ENCODE measurements at places on chromosomes 5 and 9. TPM values are rescaled to one million over a fixed set of nuclear protein-coding genes. Genes with fewer than 3 reads are reported as not detected.

SOHLH1 gene
- total RNA-seq: not detected

SLC6A3 gene
- total RNA-seq: 0.16 TPM

IFNB1 gene
- total RNA-seq: not detected

TXNDC8 gene
- not detected for total RNA-seq

PCDHB11 gene
- 3.6 TPM for total RNA-seq

C7 gene
- total RNA-seq: not detected

- DNase-seq: no peak
Observed at GRCh38 chr9:2362150-2362549, 259.4 kb upstream of the VLDLR start.

GRCh38 chr9:128103589-128103962, 24.0 kb downstream of the PTGES2 start:
- no peak for DNase-seq

DNA sequence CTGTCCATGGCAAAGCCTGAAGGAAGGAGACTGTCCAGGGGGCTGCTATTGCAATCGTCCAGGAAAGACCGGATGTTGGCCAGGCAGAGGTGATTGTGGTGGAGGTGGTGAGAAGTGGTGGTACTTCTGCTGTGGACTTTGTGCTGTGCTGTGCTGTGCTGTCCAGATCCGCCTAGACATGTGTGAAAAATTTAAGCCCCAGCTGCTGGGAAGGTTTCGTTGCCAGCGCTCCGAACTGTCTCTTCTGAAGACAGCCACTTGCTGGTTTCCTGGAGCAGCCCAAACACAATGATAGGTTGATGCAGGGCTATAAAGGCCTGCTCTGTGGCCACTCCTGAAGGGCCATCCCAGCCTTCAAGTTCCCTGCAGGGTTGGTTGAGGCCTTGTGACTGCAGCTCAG, 223.0 kb upstream of the MPDZ start:
- DNase-seq: no peak

DNA sequence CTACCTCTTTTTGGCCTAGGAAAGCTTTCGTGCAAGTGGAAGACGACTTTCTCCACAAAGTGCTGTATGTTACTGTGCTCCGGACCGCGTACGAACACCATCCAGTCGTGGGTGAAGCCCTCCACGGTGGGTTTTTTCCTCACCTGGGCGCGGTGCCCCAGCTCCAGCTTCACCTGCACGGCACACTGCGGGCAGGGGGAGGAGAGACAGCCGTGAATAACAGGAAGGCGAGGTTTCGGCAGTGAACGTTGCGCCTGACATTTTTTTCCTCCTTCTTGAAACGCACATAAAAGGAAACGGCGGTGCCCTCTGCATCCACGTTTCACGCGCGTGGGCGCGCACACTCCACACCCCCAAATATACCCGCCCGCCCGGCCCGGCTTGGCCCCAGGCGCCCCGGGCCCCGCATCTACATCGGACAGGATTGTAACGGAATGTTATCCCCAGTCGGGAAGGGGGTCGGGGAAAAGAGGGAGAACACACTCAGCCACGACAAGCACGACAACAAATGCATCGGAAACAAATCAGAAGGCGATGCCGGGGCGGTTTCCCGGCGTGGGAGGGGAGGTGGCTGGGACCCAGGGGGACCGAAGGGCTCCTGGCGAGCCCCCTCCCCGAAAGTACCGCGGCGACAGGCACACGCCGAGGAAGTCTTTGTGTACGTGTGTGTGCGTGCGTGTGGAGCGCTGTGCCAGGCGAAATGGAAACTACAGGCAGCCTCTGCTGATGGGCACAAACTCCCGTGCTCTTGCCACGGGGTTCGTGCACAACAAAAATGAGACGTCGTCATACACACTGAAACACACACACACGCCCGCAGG, 1.4 kb downstream of the MLLT3 start:
- peak; percentile 13 for DNase-seq

GRCh38 chr5:61800450-61800849, 468.4 kb downstream of the ZSWIM6 start:
- DNase-seq: no peak

GRCh38 chr5:146081556-146081955, 23.8 kb downstream of the PLAC8L1 start:
- DNase-seq: no peak

DNA sequence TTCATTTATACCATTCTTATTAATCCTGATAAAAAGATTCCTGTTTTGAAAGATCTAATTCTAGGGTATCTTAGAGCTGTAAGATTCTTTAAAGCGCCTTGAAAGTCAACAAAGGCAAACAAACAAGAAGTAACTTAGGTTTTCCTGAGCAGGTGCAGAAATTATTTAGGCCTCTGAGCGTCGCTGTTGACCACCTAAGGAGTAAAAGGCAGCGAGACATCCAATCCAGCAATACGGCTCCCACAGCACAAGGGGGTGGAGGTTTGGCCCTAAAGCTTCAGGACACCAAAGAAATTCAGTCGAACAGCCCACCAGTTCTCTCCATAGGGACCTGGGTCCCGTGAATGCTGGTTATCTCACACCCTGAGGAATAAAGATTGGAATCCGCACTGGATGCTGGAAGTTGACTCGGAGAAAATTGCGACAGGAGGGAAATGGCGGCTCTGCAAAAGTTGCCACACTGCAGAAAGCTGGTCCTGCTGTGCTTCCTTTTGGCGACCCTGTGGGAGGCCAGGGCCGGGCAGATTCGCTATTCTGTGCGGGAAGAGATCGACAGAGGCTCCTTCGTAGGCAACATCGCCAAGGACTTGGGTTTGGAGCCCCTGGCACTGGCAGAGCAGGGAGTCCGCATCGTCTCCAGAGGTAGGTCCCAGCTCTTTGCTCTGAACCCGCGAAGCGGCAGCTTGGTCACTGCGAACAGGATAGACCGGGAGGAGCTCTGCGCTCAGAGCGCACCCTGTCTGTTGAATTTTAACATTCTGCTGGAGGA, at the start of gene PCDHGA2:
Gene PCDHGA2 (plus strand): TSS at position 223 of the 769 bp plus-strand sequence.
- no peak for DNase-seq

- no peak for DNase-seq
Observed at GRCh38 chr9:592225-592624, 249.3 kb upstream of the DMRT1 start.

DNA sequence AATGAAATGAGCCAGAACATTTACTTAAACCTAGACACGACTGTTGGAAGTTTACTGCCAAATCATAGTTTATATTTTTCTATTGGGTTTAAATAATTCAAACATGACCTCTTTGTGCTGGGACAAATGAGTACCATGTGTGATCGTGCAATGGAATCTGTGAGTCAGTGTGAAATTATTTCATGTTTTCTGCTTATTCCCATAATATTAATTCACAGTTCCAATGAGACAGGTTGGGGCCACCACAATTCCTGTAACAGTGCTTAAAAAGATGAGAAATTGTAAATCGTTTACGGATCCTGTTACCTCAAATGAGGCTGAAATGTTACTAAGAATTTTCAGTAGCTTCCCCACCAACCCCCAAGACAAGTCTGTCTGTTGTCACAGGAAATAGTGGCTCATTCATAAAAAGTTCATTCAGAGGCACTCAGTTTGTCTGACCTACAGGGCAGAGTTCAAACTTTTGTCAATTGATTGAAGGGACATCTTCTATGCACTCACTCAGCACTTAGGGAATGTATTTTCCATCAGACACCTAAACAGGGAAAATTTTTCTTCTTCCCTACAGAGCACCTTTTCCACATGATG, 563.9 kb upstream of the ADAMTS16 start:
- DNase-seq: no peak

- no peak for DNase-seq
Observed at GRCh38 chr5:37721447-37721871, 118.4 kb downstream of the GDNF start.

DNA sequence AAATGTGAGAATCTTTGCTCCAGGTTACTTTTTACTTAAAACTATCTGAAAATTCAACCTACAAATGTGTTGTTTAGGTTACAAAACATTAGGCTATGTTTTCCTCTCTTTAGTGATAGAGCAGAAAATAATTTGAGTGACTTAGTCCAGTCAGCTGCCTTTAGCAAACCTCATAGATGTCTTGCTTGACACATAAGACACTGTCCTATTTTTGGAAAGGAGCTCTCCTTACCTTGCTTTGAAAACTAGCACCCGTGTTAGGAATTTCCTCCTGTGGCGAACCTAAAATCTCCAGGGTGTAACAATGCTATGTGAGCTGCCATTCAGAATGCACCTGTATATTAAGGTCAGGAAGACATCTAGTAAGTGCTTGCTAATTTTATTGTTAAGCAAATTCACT, 221.2 kb upstream of the CD180 start:
- DNase-seq: no peak

- DNase-seq: no peak
Observed at GRCh38 chr9:128250839-128251731, 24.7 kb downstream of the GOLGA2 start.

DNA sequence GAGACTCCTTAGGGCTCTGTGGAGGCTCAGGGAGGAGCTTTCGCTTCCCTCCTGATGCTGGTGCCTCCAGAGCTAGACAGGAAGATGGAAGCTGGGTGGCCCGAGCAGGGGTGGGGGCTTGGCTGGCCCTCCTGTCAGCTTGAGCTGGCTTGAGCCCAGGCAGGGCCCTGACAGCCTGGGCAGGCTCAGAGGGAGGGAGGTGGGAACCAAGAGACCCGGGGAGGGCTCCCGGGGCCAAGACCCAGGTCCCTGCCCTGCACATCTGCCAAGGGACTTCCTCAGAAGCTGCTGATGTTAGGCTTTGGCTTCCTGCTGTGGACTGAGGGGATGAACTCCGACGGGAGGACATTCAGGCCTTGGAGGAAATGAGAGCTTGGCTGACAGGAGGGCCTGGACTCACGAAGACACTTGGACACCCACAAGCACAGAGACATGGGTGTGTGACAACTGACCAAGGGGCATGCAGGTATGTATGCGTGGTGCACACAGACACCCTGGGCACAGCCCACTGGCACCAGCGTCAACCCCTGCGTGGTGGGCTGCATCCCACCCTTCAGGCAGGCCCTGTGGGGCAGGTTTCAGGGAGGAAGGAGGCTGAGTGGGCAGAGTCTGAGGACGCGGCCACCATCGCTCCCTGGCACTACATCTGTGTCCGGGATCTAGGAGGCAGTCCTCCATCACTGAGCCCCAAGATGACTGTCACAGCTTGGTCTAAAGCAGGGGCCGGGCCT, 1.7 kb upstream of the LTC4S start:
- DNase-seq: no peak

DNA sequence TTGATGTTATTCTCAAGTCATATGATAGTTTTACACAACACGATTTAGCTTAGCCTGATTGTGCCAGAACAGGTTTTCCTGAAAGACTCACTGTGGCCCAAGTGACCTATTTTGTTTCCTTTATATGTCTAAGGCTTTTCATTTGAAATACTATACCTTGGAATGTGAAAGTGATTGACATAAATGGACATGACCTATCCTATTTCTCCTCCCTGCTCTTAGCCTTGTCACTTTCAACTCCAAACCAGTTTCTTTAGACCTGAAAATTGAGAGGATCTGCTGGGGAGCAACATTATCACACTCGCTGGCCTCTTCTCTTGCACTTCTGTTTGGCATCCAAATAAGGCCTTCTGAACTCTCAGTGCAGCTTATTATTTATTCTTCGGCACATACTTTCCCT, 496.8 kb downstream of the MAT2B start:
- no peak for DNase-seq

DNA sequence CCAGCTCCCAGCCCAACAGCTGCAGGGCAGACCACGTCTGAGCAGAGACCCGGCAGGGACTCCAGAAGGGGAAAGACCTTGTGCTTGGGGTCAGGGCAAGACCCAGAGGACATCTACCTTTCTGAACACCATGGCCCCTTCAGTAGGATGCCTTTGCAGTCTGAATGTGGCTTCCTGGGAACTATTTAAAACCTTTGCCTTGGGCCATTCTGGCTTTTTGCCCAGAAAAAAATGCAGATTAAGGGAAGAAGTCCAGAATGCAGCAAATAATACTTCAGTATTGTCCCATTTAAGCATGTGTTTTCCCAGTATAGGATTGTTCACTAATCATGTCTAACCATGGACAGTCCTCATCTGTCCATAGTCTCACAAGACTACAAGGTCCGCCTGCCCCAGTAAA, 67.5 kb upstream of the ERCC6L2 start:
- no peak for DNase-seq

GRCh38 chr5:42806701-42807262, 4.9 kb downstream of the SELENOP start:
- no peak for DNase-seq

DNA sequence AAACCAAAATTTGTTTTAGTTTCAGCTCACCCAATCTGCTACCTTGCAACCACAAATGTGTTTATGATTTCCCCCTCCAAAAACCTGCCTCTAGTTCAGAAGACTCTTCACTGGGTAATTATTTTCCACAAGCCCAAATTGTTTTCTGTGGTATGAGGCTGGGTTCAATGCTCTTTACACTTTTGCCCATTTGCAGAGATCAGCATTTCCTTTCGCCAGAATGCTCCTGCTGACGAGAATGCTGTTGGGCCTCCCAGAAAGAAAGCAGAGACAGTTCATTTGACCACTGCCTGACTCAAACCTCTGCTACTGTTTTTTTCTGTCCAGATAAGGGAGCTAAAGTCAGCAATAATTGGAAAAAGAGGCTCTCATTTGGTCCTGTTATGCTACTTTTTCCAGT, 427.3 kb downstream of the PDE4D start:
- no peak for DNase-seq

- DNase-seq: no peak
Observed at GRCh38 chr5:16889203-16889971, 46.7 kb downstream of the MYO10 start.

DNA sequence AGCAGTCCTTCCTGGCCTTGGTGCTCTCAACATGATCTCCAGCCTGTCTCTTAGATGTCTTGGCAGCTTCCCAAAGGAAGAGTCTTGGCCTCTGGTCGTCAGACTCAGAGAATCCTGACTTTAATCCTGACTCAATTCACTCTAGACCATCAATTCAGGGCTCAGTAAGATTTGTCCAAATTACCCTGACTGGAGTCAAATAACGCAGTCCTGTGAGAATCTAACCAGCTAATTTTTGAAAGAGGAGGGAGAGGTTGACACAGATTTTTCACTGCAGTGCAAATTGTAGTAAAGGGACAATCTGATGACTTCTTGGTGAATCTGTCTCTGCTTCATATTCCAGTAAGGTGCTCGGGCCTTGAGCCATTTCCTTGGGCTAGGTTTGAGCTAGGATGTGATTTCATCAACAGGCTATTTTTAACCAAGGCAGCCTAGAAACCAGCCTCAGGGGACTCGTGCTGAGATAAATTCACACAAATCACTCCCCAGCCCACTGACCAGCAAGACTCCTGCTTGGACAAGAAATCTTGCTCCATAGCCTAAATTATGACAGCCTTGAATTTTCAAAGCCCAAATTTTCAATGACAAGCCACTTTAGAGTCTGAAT, 257.4 kb downstream of the ENC1 start:
- DNase-seq: no peak

- DNase-seq: no peak
Observed at GRCh38 chr9:117704597-117704996, 394 bp downstream of the TLR4 start.

DNA sequence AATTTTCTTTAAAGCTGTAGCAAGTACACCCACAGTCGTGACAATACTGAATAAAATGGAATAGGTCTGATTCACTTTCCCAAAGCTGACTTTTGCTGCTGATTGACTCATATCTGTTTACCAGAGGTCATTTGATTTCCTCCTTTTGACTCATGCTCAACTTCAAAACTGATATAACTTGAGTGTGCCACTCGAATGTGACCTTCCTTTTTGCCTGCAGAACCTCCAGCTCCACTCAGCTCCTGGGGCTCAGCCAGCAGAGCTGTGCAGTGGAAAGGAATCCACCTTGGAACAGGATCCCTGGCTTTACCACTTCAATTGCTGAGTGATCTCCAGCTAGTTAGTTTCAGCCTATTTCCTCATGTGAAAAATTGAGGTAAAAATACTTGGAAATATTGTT, 84.1 kb downstream of the FEM1C start:
- DNase-seq: no peak

- DNase-seq: no peak
Observed at GRCh38 chr5:177973066-177973635, 22.9 kb downstream of the PROP1 start.

- DNase-seq: no peak
Observed at GRCh38 chr5:8685704-8686103, 816.8 kb downstream of the MTRR start.
